ENCODE measurements at places on chromosomes 3 and 15.

DNA sequence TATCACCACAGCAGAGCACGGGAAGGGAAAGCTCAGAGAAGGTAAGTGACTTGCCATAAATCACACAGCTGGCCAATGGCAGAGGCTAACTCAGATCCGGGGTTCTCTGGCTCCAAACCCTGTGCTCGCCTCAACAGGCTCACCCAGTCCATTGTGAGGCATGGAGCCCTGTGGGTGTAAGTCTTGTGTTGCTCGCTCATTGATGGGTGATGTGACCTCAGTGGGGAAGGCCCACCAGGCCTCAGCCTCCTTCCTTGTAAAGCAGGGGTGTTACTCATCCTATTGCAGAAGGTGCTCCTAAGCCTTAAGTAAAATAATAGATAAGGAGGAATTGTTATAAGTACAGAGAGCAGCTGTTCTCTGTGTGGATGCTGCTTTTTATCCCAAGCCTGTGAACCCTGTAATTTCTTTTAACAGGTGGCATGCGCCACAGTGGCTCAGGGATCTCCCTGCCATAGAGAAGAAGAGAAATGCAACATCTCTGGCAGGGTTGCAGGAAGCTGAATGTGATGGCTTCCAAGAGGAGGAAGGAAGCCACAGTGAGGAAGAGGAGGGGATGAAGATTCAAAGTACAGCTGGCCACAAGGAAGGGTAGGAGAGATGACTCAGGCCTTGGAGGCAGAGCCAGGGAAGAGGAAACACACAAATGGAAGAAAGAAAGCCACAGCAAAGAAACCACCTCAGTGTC lies 30.9 kb upstream of the SPSB4 start:
- no peak for DNase-seq

- DNase-seq, result no peak
Observed at GRCh38 chr15:76973362-76973743, 21.6 kb upstream of the PSTPIP1 start.

- DNase-seq, result no peak
Observed at GRCh38 chr15:70815604-70816003, 38.4 kb downstream of the LARP6 start.

DNA sequence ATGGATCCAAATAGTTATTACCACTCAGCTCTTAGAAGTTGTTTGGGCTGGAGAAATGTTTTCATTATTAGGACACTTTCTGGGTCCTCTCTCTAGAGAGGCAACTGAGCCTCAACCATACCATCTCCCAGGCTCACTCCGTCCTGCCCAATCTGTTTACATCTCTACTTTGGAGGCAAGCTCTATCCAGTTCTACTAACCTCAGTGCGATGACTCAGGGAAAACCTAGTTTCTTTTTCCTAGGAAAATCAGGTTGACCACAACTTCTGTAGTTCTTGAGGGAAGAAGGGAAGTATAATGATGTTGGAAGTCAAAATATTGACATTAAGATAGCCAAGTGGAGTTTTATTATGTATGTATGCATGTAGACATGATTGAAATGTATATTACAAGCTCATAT lies 40.4 kb downstream of the LPP start:
- DNase-seq, result no peak

DNA sequence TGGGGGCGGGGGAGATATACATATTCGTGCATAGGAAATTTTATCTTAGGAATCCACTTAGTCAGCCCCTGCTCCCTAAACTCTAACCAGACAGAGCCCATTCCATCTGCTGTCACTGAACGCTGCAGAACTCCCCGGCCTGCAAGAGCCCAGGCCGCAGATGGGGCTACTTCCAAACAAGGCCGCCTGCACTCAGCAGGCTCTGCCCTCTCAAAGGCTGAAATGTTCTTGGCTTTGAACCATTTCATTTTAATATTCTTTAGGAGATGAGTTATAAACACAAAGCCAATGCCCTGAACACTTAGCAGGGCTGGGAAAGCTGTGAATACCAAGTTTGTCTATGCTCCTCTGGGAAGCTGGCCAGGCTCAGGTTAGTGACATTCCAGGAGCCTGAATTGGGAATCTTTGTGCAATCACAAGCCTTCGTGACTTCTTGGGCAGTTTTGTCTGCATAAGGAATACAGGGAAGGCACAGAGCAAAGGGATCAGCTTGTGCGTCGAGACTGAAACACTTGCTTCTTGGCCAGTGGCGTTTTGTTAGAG lies 65.0 kb downstream of the SYNM start:
- DNase-seq, result no peak

GRCh38 chr3:188742755-188743550 lies 428.8 kb upstream of the TPRG1 start:
- no peak for DNase-seq

GRCh38 chr3:58164199-58164879 lies 46.4 kb downstream of the DNASE1L3 start:
- peak; percentile 74 for DNase-seq

- DNase-seq, result no peak
Observed at GRCh38 chr3:108500728-108501127, 9.7 kb downstream of the MYH15 start.

- no peak for DNase-seq
Observed at GRCh38 chr3:193594946-193595689, 2.1 kb downstream of the OPA1 start.

DNA sequence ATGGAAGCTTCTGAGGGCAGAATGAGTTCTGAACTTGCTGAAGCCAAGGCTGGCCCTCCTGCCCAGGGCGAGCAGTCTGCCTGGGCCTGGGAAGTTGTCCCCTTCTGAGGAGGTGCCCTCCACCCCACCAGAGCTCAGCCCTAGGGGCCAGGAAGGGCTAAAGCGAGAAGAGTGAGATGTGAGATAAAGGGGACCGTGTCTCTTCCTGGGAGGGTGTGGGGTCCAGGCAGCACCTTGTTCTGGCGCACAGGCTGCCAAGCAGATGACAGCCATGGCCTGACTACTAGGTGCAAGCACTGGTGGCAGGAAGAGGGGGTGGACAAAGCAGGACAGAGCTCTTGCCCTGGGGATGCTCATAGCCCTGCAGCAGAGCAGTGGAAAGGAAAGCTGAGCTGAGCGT lies 3.7 kb downstream of the PAK6 start:
- DNase-seq, result no peak

DNA sequence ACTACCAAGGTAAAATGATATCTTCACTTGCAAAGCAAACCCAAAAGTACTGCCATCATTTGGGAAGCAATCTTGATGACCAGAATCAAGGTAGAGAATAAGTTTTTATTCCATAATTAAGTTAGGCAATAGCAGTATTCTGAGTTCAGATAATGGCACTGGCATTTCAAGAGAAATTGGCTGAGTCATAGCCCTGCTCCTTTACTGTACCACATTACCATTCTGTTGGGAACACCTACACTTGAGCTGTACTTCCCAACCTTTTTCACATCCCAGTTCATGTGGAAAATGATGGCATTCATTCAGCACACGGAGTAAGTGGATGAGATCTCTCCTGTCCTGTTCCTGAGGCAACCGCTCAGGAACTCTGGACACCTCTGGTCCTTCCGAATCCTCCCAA lies 311.6 kb upstream of the TPRG1 start:
- no peak for DNase-seq

- no peak for DNase-seq
Observed at GRCh38 chr3:39128951-39129350, 21.5 kb downstream of the TTC21A start.

DNA sequence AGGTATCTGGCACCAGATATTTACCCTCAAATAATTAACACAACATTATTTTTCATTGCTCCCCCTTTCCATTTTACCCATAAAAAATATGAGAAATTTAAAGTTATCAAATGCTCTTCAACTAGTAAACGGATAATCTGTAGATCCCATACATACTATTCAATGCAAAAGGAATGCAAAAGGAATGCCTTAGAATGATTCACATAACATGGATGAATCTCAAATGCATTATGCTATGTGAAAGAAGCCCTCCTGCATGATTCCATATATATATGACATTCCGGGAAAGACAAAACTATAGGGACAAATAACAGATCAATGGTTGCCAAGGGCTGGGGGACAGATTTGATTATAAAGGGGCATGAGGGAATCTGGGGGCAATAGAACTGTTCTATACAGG lies 195.7 kb downstream of the STT3B start:
- no peak for DNase-seq

- no peak for DNase-seq
Observed at GRCh38 chr15:81660976-81661375, 287.0 kb upstream of the TMC3 start.

DNA sequence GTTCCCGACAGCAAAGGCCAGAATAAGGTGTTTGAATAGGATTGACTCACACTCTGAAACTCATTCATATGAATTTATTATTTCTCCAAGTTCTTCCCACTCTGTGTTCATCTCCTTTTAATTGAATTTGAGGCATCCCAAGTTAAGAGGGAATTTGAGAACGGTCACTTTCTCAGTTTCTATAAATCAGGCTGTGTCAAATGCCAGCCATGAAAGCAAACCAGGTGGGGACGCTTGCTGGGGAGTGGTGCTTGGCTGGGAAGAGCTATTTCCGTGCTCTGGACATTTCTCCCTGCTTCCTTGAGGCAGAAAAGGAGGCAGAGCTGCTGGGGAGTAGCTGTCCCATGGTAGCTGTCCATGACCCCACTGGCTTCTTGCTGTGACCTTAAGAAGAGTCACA lies 116.6 kb downstream of the FBN1 start:
- no peak for DNase-seq

- peak; percentile 46 for DNase-seq
Observed at GRCh38 chr3:73503781-73504180, 121.0 kb downstream of the PDZRN3 start.

DNA sequence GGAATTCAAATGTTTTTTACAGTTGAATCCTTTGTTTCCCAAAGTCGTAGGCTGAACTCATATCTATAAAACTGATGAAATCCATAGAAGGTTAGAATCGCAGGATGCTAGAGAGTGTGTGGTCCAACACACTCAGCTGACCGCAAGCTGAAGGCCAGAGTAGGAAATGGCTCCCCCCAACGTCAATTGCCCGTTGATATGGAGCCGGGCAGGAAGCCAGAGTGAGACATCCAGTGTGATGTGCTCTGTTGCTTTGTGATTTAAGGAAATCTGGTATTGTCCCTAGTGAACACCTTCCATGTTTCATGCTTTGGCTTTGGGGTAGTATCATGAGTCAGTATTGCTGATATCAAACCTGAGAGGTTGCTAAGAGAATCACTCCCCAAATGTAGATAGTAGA lies 5.8 kb upstream of the MEX3B start:
- DNase-seq, result no peak

DNA sequence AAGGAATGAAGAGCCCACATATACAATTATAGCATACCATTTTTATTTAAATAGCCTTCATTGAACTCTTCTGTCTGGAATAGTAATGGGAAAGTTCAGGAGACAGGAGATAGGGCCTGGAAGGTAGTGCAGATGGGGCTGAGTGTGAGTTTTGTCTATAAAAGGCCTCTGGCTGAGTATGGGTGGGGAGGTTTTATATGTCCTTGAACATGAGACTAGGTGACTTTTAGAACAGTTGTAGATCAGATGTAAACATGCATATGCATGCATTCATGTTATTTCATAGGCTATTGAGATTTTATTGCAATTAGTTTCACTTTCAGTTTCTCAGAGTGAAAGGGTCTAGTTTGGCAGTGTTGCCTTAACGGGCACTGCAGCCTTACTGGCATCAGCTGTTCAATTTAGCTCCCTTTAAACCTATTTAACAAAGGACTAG lies 27.1 kb downstream of the CGGBP1 start:
- DNase-seq, result peak; percentile 51

GRCh38 chr15:88028024-88028423 lies 228.5 kb downstream of the NTRK3 start:
- DNase-seq, result no peak

Data from small intestine (tissue), 16 donors.